Activated effector memory CD4-positive, alpha-beta T cell treated with Interleukin-2 at 50 U/mL for 16 hours (primary cell): ENCODE measurements at places on chromosomes 2 and 18.

GRCh38 chr2:226378753-226379705, 420.6 kb downstream of the IRS1 start:
- no peak for DNase-seq

DNA sequence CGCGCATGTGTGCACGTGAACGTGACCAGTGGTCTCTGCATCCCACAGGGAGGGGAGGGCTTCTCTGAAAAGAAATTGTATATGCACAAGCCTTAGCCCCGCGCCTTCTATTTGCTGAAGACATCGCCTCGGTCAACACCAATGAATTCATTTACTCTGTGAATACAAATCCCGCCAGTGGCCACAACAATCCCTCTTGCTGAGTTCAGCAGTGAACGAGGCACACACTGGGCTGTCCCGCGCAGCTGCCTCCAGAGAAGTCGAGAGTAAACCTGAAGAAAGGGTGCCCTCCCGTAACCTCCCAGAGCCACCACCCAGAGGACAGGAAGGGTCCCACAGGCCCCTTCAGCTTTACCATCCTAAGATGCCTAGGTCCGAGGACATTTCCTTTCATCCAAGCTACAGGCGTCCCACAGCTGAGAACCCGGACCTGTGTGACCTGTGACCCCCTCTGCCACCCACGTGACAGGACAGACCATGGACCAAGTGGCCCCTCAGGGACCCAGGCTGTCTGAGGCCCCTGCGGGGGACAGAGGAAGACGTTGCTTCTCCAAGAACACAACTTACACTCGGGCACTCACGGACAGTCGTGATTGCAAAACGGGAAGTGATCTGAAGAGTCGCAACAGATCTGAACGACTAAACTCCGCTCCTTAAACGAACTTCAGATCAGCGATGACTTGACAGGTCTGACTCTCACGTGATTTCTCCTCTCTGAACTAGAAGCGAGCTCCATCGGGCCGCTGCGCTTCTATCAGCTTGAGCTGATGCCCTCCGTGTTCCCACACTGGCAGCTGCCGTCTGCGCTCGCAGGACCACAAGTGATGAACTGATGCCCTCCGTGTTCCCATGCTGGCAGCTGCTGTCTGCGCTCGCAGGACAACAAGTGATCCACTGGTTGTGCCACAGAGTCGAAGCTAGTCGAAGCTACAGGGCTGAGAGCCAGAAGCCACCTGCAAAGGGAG, 92.7 kb downstream of the ZNF516 start:
- no peak for DNase-seq

DNA sequence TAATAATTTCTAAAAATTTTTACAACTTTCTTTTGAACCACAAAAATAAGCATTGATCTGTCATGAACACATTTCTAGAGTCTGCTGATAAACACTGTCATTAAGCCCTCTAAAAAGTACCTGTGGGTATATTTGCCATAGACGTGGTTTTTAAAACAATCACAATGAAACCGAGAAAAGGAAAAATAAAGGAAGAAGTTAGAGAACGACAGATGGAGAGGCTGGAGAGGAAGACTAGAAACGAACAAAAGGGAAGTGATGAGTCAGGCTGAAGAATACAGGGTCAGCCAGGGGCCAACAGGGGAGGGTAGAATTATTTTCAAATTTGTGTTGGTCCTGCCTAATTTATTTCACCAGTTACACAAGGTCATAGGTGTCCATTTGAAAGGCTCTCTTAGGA, 62.0 kb downstream of the MYL12B start:
- DNase-seq: no peak

- DNase-seq: no peak
Measured at GRCh38 chr2:20015482-20016083, 3.1 kb upstream of the MATN3 start.

DNA sequence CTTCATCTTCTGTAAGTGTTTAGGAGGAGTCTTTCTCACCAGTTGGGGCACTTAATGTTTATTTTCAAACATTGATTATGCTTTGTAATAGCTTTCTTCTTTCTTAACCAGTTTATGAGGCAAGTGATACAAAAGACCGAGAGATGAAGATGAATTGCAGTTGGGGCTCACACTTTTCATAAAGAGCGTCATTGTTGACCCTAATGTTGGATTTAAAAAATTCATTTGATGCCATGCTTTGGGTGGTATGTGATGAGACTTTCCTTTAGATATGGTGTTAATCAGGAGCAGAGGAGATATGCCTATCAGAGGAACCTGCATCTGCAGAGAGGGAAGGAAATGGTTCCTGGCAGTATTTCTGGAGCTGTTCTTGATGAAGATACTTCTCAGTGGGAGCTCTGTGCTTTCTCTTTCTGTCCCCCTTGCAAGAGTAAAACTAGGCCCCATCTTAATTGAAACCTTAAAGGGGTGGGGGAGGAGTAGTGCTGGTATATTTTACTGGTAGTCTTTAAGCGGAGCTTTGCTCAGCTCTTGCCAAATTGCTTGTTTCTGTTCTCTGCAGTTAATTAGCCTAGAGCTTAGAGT, 2.3 kb downstream of the EML4 start:
- no peak for DNase-seq

DNA sequence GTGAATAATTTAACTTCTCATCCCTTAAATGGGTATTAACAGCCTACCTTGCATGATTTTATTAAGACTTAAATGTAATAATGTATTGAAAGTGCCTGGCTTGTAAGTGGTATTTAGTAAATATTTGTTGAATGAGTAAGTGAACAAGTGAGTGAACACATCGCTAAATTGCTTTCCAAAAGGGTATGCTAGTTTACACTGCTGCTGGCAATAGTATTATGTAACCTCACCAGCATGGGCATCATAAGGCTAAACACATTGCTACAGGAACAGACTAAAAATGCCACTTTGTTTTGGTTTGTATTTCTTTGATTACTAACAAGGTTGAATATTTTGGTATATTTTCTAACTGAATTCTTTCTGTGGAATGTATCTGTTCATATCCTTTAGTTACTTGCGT, 9.8 kb downstream of the WDR43 start:
- DNase-seq: no peak

DNA sequence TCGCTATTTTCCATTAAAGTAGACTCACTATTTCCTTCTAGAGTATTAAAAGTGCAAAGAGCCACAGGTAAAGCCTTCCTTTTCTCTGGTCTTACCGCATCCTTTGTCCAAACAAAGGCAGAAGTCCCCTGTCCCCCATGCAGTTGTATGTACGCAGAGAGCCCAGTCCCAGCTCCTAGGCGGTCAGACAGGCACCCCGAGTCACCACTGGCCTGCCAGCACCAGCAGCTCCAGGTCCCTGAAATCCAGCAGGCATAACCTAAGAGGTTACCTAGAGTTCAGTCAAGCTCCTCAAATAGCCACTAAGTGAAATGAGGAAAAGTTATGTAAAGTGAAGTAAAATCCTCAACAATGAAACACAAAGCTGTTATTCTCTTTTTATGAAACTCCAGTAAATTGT, 60.4 kb upstream of the TWIST2 start:
- DNase-seq: no peak

DNA sequence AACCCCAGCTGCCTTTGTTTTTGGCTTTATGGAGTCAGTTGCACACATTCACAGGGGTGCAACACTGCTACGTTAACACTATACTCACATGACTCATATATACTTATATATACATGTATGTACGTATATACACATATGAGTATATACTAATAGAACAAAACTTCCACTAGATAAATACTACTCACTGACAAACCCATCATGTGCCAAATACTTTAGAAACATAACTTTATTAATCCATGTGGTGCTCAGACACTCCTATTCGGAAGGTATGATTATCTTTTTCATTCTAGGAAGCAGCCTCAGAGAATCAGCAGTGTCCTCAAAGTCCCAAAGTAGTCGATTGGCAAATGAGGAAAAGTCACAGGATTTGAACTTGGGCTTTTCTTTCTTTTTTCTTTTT, 7.9 kb downstream of the PMAIP1 start:
- no peak for DNase-seq

DNA sequence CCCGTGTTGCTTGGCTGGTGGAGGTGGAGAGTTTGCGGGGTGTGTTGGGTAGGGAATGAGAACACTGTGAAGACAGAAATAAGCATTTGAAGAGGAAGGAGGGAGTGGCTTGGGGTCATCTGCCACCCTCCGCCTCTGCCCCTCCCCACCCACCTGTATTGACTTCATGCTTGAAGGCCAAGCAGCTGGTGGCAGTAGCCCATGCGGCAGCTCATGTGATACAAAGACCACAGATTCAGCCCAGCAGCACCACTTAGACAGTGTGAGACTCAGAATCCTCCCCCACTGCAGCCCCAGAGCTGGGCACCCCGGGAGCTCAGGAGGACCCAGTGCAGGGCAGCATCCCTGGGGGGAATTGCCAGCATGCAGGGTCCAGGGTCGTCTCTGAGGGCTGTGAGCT, 15.4 kb downstream of the NPPC start:
- no peak for DNase-seq

DNA sequence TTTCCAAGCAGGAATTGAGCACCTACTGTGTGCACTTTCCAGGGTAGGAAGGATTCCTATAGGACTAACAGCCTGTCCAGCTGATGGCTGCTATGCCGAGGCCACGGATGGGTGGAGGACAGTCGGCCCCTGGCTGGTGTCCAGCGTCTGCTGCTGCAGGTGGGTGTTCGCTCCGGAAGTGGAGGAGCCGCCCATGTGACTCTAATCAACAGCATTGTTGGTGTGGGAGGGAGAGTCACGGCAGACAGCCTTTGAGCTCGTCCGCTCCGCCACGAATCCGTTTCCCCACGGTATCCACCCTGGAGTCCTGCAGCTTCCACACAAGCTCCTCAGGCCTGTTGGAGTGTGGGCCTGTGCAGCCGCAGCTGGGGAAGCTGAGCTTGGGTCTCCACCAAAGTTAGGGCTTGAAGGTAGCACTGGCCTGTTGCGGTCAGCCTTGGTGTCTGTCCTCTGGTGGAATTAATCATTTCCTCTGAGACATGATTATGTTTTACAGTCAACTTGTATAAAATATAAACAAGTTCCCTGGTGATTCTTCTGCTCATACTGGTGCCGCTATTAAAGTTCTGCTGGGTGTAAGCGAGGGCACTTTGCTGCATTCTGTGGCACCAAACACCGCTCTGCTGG, 185.9 kb upstream of the TPO start:
- no peak for DNase-seq

GRCh38 chr2:137862651-137863050, 101.6 kb upstream of the HNMT start:
- DNase-seq: no peak

DNA sequence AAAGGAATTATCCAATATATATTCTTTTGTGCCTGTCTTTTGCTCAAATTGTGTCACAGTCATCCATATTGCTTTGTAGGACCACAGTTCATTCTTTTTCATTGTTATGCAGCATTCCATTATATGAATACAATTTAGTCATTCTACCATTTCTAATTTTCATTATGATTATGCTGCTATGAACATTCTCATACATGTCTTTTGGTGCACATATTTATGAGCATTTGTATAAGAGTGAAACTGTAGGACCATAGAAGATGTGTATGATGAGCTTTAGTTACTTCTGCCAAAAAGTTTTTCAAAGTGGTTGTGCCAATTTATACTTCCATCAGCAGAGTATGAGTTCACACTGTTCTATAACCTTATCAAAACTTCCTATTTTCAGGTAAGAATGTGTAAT, 7.7 kb downstream of the IER3IP1 start:
- no peak for DNase-seq

DNA sequence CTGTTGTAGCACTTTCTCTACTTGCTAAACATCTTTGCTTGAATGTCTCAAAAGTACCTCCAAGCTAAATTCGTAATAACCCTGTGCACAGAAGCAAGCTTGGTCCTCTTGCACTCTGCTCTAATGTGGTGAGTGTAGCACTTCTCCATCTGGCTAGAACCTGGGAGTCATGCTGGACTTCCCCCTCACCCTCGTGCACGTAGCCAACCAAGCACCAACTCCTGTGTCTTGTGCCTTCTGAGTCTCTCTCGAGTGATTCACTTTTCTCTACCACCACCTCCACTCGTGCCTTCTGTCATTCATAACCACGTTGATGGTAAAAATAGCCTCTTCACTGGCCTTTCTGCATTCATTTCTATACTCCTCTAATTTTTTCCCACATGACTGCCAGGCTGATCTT, 91.9 kb upstream of the KCNE4 start:
- no peak for DNase-seq

GRCh38 chr18:2840521-2840920, 6.3 kb upstream of the EMILIN2 start:
- no peak for DNase-seq

- DNase-seq: no peak
Measured at GRCh38 chr2:7280790-7281189, 363.6 kb downstream of the RNF144A start.

- DNase-seq: no peak
Measured at GRCh38 chr2:165273176-165273575, 34.0 kb downstream of the SCN2A start.

DNA sequence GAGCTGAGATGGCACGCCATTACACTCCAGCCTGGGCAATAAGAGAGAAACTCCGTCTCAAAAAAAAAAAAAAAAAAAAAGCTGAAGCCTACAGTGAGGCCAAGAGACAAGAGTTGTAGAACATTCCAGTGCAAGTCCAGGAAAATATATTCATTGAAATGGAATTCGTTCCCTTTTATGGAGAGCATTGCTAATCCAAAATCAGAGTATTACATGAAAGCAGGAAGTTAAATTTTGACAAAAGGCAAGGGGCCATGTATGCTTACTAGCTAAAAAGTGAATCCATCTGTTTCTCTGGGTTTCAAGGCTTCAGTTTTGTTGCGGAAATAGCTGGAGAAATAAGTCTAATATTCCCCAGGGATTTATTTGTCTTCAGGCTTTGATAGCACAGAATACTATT, 471.7 kb downstream of the THSD7B start:
- DNase-seq: no peak

DNA sequence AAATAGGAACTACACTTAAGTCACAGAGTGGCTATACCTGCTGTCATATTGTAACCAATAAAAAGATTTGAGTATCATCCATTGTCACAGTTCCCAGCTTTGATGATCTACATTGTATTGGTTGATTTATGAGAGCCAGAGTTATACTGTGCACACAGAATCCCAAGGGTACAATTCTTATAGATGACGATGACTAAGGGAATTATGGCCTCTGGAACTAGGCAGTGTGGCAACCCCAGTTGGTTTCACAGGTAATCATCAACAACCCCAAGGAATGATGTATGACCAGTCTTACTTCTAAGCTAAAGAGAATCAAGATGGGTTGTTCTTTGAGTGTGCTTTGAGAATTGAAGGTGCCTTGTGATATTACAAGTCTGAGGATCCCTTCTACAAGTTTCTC, 217.3 kb downstream of the ETAA1 start:
- no peak for DNase-seq

GRCh38 chr2:176158186-176158591, 1.1 kb downstream of the HOXD3 start:
- no peak for DNase-seq
